ENCODE measurements at places on chromosomes 4 and X. TPM values are rescaled to one million over a fixed set of nuclear protein-coding genes. Genes with fewer than 3 reads are reported as not detected.
A peak's percentile ranks its signal among the peaks of the same experiment; 100 is the strongest.

- H3K4me1 ChIP-seq, result no peaks in the 10 kb centered on the region
- no peak overlapping the region for H3K27ac ChIP-seq
- H3K27me3 ChIP-seq, result no peaks in the 10 kb centered on the region
- no peaks in the 10 kb centered on the region for H3K36me3 ChIP-seq
- DNase-seq, result peak; percentile 31
Measured at GRCh38 chrX:140712413-140713173, 3.0 kb downstream of the LINC00632 start.

Gene TRPC3
- total RNA-seq, result 0.33 TPM

DNA sequence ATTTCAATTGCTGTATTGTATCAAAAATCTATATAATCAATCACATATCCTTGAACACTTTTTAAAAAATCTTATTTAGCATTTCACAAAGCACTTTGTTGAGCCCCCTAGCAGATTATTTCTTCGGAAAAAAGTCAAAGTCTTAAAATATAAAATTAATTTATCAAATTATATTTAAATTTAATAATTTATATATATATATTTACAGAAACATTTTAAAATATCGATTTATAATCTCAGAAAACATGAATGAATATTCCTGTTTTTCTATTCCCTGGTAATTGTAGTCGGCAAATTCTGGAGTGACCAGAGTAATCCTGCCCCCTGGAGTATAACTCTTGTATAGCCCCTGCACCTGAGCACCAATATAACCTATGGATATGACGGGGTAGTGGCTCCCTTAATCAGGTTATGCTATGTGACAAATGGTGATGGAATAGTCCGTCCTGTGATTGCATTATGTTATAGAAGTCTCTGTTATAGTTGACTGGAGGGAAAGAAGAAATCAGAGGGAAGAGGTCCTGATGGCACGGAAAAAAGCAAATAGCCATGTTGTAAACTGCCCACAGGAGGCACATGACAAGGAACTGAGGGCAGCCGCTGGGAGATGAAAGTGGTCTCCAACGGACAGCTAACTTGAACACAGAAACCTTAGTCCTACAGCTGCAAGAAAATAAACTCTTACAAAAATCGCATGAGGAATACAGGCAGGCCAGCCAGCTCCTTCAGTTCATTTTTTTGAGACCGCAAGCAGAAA lies 1092.3 kb downstream of the ARAP2 start:
- H3K27ac ChIP-seq, result no peak overlapping the region
- no peaks in the 10 kb centered on the region for H3K36me3 ChIP-seq
- H3K27me3 ChIP-seq, result no peaks in the 10 kb centered on the region
- DNase-seq, result no peak
- H3K4me3 ChIP-seq, result no peak overlapping the region

GRCh38 chrX:48022738-48023137 lies 15.9 kb downstream of the SPACA5 start:
- no peak for DNase-seq
- H3K27ac ChIP-seq, result no peak overlapping the region
- H3K27me3 ChIP-seq, result no peaks in the 10 kb centered on the region
- H3K4me3 ChIP-seq, result no peak overlapping the region
- no peaks in the 10 kb centered on the region for H3K36me3 ChIP-seq

DNA sequence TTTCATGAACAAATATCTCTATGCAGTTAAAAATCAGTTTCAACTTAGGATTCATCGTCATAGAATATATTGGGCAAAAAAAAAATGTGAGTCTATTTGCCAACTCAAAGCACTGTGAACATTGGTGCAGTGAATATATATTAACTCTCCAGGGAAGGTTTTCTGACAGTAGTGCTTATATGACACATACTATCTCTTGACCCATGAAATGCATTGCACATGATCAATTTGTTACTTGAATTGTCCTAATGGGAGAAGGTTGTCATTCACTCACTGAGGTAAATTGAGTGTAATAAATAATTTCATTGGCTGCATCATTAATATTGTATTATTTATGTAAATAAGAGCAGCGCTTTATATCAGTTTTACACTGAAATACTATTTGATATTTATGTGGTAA lies 2458.5 kb downstream of the ARAP2 start:
- no peaks in the 10 kb centered on the region for H3K36me3 ChIP-seq
- no peaks in the 10 kb centered on the region for H3K4me1 ChIP-seq
- H3K27me3 ChIP-seq, result no peaks in the 10 kb centered on the region
- no peak for DNase-seq

- H3K27ac ChIP-seq, result no peak overlapping the region
- peaks cover 3% of the 10 kb centered on the region for H3K27me3 ChIP-seq
- no peaks in the 10 kb centered on the region for H3K36me3 ChIP-seq
- no peak overlapping the region for H3K4me3 ChIP-seq
- DNase-seq, result no peak
Measured at GRCh38 chr4:127629371-127629770, 3.4 kb upstream of the INTU start.

GRCh38 chr4:81845273-81845672 lies 373.6 kb upstream of the RASGEF1B start:
- H3K4me3 ChIP-seq, result no peak overlapping the region
- no peak for DNase-seq
- no peak overlapping the region for H3K27ac ChIP-seq
- no peaks in the 10 kb centered on the region for H3K36me3 ChIP-seq
- no peaks in the 10 kb centered on the region for H3K27me3 ChIP-seq
- no peaks in the 10 kb centered on the region for H3K4me1 ChIP-seq

Gene CABS1
- total RNA-seq, result not detected

GRCh38 chr4:29653221-29653620 lies 1066.9 kb upstream of the PCDH7 start:
- H3K4me1 ChIP-seq, result no peaks in the 10 kb centered on the region
- no peaks in the 10 kb centered on the region for H3K27me3 ChIP-seq
- no peak overlapping the region for H3K27ac ChIP-seq
- no peak for DNase-seq

DNA sequence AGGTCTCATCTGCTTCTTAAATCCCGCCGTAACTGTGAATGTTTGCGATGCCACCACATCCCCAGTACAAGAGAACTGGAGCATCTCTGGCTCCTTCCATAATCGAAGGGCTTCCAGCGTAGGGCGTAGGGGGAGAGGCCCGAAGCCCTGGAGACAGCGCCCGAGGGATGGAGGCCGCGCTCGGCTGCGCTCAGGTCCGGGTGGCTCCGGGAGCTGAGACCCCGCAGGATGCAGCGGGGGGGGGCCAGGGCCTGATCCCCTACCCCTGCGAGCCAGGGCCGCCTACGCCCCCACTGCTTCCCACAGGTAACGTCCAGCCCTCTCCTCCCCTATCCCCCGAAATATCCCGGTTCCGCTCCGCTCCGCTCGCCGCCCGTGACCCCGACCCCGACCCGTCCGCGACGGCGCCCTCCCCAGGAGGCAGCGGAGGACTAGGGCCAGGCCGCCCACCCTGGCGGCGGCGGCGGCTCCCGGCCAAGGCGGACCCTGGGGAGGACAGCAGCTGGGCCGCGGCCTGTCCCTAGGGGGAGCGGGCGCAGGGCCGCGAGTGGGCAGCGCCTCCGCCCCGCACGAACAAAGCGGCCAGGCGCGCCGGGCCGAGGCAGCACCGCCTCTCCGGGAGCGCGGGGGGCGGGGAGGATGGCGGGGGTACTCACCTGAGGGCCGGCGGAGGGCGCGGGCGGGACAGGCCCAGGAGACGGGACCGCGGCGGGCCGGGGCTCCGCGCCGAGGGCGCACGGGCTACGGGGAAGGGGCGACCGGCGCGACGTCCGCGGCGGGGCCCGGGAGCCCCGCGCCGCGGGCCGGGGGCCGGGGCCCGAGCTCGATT lies 723 bp downstream of the WDFY3 start:
- no peaks in the 10 kb centered on the region for H3K27me3 ChIP-seq
- peak; percentile 59 for DNase-seq
- H3K4me1 ChIP-seq, result peaks cover 1% of the 10 kb centered on the region

DNA sequence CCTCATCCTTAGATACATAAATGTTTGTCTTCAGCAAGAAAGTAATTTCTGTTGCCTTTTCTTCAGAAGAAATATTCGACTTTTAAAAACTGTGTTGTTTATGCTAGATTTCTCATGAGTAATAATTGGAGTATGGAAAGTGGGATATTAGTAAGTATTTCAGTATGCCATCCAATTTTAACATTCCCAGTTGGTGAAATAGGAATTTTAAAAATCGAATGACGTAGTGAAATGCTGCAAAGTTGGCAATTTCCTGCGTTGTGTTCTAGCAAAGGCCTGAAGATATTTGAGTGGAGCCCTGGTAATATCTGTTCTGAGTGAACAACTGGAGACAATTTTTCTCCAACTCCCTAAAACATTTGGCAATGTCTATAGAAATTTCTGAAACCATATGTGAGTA lies 190.1 kb downstream of the ZNF330 start:
- no peak overlapping the region for H3K4me3 ChIP-seq
- no peak overlapping the region for H3K27ac ChIP-seq
- H3K4me1 ChIP-seq, result no peaks in the 10 kb centered on the region
- no peak for DNase-seq
- H3K36me3 ChIP-seq, result no peaks in the 10 kb centered on the region

DNA sequence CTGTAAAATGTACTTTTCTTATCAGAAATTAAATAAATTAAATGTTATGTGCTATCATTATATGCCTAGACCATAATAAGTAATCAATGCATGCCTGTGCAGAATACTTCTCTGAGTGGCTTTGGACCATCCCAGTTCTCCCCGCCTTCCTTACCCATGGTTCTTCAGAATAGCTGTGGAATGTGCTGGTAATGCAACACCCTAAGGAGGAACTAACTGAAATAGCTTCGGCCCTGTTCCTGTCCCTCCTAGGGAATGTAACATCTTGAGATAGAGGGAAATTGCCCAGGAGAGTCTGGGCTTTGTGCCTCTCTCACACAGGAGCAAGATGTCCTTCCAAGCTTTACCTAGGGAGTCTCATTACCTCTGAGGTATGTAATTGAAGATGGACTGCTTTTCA lies 693.6 kb upstream of the HS3ST1 start:
- no peaks in the 10 kb centered on the region for H3K4me1 ChIP-seq
- DNase-seq, result no peak
- H3K4me3 ChIP-seq, result no peak overlapping the region

GRCh38 chrX:134294548-134294947 lies 57.6 kb downstream of the CCDC160 start:
- no peaks in the 10 kb centered on the region for H3K27me3 ChIP-seq
- H3K4me3 ChIP-seq, result no peak overlapping the region
- no peaks in the 10 kb centered on the region for H3K4me1 ChIP-seq
- no peaks in the 10 kb centered on the region for H3K36me3 ChIP-seq

DNA sequence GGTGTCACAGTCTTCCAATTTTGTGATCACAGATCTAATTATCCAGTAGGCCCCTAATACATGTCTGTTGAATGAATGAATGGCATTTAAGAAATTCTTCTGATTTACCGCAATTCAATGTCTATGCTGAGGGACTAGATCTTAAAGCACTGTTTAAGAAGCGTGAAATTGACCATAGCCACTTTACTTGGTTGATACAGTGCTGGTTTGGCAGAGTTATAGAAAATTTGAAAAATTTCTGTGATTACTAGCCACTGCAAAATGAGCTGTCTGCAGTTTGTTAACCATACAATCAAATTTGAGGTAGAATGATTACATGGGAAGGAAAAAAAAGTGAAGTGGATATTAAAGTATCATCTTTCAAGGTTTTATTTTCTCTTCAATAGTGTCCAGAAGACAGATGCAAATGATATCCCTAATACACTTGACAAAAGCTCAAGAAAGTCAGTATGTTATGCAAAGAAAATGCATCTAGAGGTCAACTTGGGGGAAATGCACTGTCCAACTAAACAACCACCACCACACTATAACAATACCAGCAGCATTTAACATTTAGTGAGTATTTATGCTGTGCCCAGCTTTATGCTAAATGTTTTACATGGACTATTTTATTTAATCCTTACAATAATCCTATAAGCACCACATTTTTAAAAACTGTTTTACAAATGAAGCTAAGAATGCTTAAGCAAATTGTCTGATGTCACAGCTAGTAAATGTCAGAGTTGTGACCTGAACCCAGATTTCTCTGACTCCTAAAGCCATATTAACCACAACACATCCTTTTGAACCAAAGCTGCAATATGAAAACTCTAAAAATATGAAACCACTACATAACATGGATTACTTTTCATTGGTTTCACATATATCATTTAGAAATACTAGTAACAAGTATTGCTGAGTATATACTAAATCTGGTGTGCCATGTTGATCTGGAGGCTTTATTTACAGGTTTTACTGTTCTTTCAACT lies 217.9 kb upstream of the MAB21L2 start:
- no peak overlapping the region for H3K27ac ChIP-seq
- no peaks in the 10 kb centered on the region for H3K27me3 ChIP-seq
- no peak overlapping the region for H3K4me3 ChIP-seq
- no peaks in the 10 kb centered on the region for H3K36me3 ChIP-seq
- no peaks in the 10 kb centered on the region for H3K4me1 ChIP-seq

GRCh38 chr4:118848901-118849300 lies 13.0 kb upstream of the SEC24D start:
- H3K4me3 ChIP-seq, result no peak overlapping the region
- no peaks in the 10 kb centered on the region for H3K36me3 ChIP-seq
- H3K4me1 ChIP-seq, result peaks cover 4% of the 10 kb centered on the region

Gene DTHD1
- total RNA-seq, result not detected

- H3K27ac ChIP-seq, result no peak overlapping the region
- no peaks in the 10 kb centered on the region for H3K4me1 ChIP-seq
- no peaks in the 10 kb centered on the region for H3K27me3 ChIP-seq
Measured at GRCh38 chr4:100635899-100636298, 118.1 kb upstream of the EMCN start.

DNA sequence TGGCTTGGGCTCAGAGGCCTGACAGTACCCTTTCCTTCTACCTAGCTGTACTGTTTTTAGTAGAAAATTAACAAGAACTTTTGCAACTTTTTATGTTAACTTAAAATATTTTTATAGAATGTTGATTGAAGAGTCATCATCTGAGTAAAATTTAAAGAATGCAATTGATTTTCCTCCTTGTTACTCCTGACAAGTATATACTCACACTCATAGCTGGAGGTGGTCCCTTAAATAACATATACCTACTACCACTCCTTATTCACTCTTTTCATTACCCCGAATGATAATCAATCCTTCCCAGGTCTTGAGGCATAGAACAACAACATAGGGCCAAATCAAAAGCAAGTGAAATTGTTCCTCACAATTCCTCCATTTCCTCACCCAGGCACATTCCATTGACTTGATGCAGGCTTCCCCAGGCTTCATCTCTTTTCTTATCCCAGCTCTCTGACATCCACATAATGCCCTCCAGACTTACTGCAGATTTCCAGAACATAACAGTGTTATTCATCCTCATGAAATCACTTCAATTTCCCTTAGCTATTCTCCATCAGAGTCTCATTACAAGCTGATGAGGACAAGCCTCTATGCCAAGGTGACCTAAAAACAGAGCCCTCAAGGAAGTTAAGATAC lies 73.2 kb upstream of the ANXA10 start:
- H3K27ac ChIP-seq, result no peak overlapping the region
- peaks cover 1% of the 10 kb centered on the region for H3K27me3 ChIP-seq
- H3K4me3 ChIP-seq, result no peak overlapping the region
- H3K4me1 ChIP-seq, result no peaks in the 10 kb centered on the region

- DNase-seq, result no peak
- no peaks in the 10 kb centered on the region for H3K27me3 ChIP-seq
- no peak overlapping the region for H3K4me3 ChIP-seq
- no peaks in the 10 kb centered on the region for H3K36me3 ChIP-seq
- no peak overlapping the region for H3K27ac ChIP-seq
Measured at GRCh38 chr4:17865866-17866363, 55.1 kb downstream of the NCAPG start.
